NCI-H1417 treated with DMSO at 0.1 percent for 48 hours (cell line): ENCODE measurements at places on chromosomes 7 and 10.

- no peak for DNase-seq
Measured at GRCh38 chr10:4742217-4742616, 83.8 kb upstream of the AKR1E2 start.

DNA sequence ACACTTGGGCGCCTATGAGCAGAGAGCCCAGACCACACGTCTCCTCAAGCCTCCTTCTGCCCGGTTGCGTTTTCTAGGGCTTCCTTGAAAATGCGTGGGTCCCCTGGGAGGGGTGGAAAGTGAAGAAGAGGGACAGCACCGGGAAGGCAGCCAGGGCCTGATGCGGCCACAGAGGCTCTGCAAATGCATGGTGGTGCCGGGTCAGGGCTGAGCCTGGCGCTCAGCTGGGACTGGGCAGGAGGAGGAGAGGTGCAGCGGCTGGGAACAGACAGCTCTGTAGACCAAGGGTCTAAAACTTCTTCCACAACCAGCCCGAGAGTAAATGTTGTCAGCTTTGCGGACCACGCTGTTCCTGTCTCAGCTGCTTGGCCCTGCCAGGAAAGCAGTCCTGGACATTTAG lies 1.6 kb downstream of the DPYSL4 start:
- no peak for DNase-seq

GRCh38 chr10:32156031-32156495 lies 99.8 kb upstream of the KIF5B start:
- DNase-seq: no peak

DNA sequence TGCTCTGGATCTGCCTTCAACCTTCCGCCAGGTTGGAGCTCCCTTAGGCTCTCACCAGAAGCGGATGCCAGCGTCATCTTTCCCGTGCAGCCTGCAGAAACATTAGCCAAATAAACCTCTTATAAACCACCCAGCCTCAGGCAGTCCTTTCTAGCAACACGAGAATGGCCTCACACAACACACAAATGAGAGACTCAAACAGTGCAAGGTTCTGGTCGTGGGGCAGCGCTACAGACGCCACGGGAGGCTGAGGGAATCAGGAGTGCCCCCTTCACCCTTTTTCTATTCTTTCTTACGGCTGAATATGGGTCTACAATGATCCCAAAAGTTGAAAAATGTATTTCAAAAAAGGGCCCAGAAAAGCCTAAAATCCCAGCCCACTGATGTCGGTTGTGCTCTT lies 96.4 kb downstream of the FOXL3 start:
- no peak for DNase-seq

GRCh38 chr10:126199221-126199998 lies 188.9 kb downstream of the ADAM12 start:
- no peak for DNase-seq

DNA sequence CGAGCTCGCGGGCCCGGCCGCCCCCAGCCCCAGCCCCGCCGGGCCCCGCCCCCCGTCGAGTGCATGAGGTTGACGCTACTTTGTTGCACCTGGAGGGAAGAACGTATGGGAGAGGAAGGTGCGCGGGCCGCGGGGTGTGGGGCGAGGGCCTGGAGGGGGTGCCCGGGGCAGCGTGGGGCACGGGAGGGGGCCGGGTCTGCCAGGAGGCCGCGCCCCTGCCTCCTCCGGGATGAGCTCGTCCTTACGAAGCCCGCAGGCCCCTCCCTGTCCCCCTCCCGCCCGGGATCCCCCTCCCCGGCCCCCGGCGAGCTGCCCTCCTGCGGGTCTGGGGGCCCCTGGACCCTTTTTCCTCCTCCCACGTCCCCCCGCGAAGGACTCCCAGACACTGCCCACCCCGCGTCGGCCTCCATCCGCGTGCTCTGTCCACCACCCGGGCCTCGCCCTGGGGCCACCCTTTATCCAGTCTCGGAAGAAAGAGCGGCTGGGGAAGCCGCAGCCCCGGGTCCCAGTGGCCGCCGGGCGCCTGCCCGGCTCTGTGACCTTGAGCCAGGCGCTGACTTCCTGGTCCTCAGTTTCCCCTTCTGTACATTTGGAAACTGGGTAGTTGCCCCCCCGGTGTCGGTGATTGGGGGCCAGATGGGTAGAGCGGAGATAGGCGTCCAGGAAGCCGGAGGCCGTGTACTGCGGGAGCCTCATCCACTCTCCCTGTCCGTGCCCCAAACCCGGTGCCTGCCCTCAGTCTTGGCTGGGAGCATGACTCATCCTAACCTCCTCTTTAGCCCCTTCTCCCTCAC lies 521 bp downstream of the LIMK1 start:
- DNase-seq: no peak
